WTC11 (cell line): ENCODE measurements at places on chromosomes 1 and 21.

DNA sequence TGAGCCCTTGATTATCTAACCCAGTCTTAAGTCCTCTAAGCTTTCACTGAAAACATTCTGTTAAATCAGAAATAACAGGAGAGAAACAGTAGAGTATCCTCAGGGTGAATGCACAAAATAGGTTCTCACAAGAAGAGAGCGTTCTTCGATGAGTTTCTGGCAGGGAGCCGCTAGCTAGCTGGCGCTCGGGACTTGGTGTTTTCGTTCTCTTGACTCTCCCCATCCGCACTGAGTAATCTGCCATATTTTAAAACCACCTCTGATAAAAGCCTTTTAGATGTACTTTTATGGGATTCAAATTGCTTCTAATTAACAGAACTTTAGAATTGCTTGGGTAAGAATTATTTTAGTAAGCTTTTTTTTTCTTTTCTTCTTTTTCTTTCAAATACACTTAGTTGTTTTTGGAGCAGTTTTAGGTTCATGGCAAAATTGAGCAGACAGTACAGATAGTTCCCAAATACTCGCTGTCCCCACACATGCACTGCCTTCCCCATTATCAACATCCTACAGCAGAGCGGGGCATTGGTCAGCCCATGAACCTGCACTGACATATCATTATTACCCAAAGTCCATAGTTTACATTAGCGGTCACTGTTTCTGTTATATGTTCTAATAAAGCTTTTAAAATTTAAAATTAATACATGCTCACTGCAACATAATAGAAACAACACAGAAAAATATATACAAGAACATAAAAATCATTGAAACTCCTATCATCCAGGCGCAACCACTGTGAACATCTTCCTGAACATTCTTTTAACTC, 35.4 kb downstream of the PRDM2 start:
- no peak for DNase-seq

DNA sequence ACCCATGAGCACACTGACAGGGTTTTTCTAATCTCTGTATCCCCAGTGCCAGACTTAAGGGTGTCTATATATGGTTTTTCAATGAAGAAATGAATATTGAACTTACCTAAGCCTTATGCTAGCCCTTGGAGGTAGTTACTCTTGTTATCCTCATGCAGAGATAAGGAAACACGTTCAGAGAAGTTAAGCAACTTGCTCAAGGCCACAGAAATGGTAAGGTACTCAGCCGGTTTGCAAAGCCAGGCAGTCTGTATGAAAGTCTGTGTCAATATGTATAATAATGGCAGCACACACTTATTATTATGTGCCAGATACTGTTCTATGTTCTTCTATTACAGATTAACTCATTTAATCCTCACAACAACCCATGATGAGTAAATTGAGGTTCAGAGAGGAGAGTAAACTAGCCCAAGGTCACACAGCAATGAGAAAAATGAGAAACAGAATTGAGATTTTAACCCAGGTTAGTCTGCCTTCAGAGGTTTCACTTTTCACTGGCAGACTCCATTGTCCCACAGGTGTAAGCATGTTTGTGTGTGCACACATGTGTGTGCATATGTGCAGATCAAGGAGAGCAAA, 54.6 kb upstream of the CSF3R start:
- DNase-seq: no peak

- DNase-seq: peak; percentile 54
Measured at GRCh38 chr1:19439464-19440171, 45.7 kb downstream of the CAPZB start.

- DNase-seq: no peak
Measured at GRCh38 chr1:20534659-20535417, 17.5 kb upstream of the FAM43B start.

- no peak for DNase-seq
Measured at GRCh38 chr1:177384461-177384860, 213.7 kb downstream of the BRINP2 start.

DNA sequence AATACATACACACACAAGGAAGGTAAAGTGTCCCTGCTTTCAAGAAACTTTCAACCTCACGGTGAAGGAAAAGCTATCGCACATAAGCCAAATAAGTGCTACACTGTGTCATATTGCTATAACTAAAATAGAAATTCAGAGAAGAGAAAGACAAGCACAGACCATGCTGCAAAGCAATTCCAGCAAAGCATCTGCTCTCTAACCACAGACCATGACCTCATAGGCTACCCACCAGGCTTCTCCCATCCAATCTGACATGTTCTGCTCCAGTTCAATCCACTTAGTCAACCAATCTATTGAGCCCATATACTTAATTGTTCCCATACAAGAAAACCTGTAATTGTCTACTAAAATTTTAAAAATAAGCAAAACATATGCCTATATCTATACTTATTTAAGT, 211.3 kb downstream of the BARHL2 start:
- no peak for DNase-seq

- DNase-seq: no peak
Measured at GRCh38 chr1:234989479-234990327, 138.9 kb downstream of the TOMM20 start.

- DNase-seq: no peak
Measured at GRCh38 chr1:205286335-205286950, 35.1 kb downstream of the NUAK2 start.

DNA sequence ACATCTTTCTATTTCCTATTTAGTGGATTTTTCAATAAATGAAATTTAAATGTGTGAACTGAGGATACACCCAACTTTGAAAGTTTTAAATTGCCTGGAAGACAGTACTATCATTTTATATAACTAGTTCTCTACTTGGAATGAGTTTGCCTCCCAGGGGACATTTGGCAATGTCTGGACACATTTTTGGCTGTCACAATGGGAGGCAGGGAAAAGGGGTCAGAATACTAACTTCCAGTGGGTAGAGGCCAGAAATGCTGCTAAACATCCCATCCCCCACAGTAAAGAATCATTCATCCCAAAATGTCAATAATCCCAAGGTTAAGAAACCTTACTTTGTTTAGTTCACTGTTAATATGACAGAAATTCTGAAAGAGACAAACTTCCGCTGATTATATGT, 13.2 kb upstream of the NRAS start:
- no peak for DNase-seq

DNA sequence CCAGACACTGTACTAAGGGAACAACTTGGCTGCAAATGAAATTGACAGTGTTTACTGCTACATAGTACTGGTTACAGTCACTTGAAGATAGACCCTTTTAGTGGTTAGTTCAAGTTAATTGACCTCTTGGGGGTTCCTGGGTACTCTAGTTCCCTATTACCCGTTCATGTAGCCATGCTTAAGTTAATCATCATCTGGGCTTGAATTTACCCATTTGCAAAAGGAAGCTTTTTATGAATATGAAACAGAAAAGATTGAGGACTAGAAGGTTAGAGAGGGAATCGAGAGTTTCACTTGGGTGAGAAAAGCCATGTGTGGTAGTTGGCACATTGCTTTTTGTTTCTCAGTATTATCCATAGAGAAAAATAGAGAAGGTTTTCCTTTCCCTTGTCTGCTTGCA, 2.7 kb downstream of the MIA3 start:
- DNase-seq: no peak
